ENCODE measurements at places on chromosomes 7 and 10.

DNA sequence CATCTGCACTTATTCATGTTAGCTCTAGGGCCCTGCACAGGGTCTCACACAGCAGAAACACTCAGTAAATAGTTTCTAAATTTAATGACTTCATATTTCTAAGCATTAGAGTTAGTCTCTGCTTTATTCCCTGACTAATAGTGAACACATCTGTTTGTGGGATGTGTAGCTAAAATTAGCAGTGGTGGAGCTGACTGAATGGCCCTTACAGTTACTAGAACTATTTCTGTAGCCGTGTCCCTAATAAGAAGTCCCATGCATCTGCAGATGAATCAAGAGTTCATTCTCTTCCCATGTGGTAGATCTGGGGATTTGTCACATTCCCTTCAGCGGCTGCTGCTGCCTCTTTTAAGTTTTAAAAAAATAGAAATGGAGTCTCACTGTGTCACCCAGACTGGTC lies 11.7 kb downstream of the MAP3K8 start:
- no peak for DNase-seq

GRCh38 chr10:71534568-71535194 lies 138.0 kb downstream of the CDH23 start:
- no peak for DNase-seq

DNA sequence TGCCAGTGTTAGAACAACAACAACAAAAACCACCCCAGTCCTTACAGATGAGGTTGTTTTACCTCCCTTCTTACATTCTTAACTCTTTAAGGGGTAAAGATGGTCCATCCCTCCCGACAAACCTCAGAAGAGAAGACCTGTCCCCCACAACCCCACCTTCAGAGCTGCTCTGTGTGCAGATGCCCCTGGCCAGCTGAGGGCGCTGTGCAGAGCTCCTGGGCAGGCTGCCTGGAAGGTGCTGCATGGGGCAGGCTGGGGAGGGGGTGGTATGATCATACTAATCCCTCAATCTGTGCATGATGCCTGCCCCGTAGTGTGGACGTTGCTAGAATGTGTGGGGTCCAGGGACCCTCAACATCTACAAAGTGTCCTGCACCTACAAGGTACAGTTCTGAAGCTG lies 387.1 kb downstream of the INHBA start:
- no peak for DNase-seq

- no peak for DNase-seq
Measured at GRCh38 chr10:104043854-104044253, 41.8 kb downstream of the COL17A1 start.

DNA sequence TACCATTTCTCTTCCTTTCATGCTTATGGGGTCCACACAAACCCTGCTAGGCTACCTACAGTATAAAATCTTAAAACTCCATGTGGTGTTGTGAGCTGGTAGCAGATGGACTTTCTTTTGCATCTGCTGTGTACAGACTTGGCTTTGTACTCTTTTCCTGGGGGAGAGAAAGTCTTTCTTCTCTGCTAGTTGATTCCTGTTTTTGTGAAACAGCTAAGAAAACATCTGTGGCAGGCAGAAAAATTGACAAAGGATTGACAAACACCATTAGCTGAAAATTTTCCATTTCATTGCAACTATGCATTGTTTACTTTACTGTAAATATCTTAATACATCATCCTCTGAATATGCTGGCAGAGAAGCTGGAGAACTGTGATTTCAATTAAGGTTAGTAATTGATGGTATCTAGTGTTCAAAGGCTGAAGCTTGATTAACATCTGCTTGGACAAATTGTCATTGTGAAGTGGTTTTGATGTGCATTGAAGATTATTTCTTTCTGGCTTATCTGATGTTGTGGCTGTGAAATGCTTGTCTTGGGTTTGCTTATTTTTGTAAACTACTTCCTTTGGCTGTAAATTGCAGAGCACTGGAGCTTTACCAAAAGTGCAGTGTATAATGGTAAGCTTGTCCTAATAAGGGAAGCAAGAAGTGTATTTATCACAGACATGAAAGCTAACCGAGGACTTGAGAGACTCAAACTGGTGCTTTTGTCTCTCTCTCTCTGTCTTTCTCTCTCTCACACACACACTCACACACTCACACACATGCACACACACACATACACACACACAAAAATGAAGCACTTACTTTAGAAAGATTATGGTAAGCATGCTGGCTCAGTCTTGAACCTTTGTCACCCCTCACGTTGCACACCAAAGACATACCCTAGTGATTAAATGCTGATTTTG lies at the start of gene FOXP2:
Gene FOXP2, plus strand, starts transcription at position 660 of the 908 bp plus-strand sequence. CDS start 11,697 bp downstream, outside the sequence.
- DNase-seq = no peak

DNA sequence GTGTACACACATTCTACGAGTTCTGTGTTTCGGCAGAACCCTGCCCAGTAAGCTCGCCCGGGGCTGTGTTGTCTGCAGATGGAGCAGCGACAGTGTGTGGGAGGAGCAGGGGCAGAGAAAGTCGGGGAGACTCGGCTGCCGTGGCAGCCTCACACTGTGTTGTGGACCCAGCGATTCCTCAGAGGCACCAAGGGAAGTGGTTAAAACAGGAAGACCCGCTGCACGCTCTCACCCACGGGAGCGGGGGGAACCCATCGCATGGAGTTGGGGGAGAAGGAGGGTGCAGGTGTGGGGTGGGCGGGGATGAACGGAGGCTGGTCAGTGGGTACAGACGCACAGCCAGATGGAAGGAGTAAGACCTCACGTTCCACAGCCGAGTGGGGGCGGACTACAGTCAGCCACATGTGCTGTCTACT lies 250.2 kb downstream of the ELFN1 start:
- DNase-seq = no peak

DNA sequence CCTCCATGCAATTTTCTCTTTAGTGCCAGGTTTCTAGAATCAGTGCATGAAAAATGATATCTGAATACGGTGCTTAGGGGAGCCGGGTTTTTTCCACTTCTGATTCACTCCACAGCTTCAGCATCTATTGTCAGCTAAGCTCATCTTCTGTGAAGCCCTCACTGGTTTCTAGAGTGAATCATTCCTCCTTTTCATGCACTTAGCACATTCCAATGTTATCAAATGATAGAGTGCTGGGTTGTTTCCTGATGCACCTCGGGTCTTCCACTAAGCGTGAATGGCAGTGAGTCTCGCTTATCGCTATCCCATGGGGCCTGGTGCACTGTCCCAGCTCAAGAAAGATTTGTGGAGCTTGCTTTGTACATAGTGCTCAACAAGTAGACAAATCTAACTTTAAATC lies 170.9 kb upstream of the RHEB start:
- DNase-seq = no peak

GRCh38 chr7:46139079-46139478 lies 218.0 kb upstream of the IGFBP3 start:
- DNase-seq = no peak

DNA sequence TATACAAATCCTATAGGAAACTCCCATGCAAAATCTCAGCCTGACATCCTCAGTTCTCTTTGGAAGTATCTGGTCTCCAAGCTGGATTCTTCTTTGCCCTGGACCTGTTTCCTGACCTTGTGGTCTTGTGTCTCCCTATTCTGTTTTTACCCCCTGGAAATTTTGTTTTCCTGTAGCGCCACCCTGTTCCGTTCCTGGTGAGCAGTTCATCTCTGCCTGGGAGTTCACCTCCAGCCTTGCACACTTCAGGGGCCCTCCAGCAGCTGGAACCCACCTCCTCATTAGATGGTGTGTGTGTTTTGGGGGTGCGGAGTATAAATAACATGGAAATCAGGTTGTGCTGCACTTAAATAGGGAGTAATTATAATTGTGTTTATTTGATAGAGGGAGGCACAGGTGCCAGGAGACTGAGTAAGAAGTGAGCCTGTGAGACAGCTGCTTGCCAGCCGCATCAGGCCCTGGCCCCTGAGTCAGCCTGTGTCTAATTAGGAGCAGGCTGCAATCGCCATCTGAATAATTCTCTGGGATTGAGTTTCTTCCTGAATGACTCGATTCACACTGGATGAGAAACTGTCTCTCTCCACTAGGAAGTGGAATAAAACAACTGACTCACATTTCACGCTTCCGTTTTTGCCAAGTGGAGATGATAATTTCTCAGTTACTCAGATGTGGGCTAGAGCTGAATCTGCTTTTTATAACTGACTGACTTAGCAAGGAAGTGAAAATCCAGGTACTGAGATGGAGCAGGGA lies 69.4 kb upstream of the HECTD2 start:
- peak; percentile 69 for DNase-seq

DNA sequence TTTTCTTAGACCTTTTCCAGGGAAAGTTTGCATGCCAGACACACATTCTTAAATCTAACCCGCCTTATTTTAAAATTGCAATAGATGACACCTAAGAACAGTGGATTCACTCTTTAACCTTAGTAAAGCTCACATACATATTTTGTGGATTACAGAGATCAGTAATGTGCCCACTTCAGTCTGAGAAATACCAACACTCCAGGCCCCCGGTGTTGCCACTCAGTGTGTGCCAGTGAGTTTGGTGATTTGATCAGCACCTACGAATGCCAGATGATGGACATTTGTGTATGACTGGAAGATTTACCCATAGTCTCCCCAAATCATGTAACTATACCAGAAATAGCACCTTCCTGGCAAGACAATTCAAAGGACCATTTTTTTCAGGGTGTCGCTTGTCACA lies 2.6 kb downstream of the LRRN3 start:
- DNase-seq = no peak

GRCh38 chr10:113999531-113999930 lies 44.1 kb upstream of the ADRB1 start:
- peak; percentile 34 for DNase-seq

- no peak for DNase-seq
Measured at GRCh38 chr10:133440633-133441285, 13.0 kb upstream of the SCART1 start.

GRCh38 chr10:48193556-48193955 lies 80.9 kb downstream of the FRMPD2 start:
- DNase-seq = no peak

- peak; percentile 64 for DNase-seq
Measured at GRCh38 chr10:73956476-73957359, 41.2 kb upstream of the VCL start.

DNA sequence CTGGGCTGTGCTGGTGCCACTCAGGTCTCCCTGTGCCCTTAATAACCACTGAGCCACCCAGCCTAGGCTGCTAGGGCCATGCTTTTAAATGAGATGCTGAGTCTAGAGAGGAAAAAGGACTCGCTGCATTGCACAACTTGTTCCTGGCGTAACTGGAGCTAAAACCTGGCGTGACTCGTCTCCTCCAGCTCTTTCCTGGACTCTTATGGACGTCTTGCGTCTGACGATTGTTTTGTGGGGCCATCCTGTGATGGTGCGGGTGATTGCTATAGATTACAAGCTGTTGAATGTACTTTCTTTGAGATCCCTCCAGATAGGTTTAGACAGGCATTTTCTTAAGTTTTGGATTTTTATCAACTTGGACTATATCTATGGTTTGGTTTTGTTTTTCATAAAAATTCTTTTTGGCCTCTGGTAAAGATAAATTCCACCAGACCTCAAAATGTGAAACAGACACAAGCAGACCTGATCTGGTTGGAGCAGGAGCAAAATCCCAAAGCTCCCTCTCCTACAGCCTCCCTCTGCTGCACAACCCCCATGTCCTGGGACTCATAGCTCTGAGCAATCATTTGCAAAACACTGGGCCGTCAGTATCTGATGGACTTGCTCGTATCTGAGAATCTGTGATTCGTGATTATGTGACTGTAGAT lies 230.3 kb downstream of the ARHGAP12 start:
- DNase-seq = peak; percentile 88

GRCh38 chr10:5450605-5451384 lies 38.4 kb downstream of the NET1 start:
- DNase-seq = no peak

DNA sequence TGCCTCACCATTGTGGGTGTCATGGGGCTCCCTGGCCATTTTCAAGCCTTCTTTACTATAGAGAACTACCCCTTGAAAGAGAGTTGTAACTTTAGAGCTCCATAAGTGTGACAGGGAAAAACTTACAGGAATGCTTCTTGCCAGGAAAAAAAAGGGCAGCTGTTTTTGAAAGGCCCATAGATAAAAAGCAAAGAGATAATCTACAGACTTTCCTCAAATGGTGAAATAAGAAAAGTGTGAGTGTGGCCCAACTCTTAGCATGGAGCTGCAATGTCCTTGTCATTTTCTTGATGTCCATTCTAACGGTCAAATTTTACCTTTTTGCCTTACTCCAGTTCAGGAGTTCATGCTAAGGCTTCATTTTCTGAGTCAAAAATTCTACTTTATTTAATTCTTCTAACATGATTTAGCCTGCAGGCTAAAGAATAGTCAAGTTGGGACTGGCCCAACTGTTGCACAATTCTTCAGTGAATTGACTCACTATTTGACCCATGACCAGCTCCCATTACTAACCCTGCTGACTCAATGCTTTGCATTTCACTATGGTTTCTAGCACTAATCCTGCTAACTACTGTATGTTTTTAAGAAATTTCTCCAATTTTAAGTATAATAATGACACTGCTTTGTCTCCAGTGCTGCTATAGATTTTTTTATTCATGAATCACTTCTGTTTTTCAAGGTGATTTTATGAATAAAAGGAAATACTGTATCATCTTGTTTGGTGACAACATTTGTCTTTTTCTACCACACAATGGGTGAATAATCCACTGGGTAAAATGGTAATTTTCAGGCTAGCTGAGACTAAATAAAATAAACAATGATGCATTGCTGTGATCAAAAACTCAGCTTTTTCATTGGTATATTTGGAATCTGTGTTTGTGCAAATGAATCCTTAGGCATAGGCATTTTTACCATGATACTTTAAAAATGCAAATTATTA lies 41.4 kb upstream of the SGCE start:
- DNase-seq = peak; percentile 73

DNA sequence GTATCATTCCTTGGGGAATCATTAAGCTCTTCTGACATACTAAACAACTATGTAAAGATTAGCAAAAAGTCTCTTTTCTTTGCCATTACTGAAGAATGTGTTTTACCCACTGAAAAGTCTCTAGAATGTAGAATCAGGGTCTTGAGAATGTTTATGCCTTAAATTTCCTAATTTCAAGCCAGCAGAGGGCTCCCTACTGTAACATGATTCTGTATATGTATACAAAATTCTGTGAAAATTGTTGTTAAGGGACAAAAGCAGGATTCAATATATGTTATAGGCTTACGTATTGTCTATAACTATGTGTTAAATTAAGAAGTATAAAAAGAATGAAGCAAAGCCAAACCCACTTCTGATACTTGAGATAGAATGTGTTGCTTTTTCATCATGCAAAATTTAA lies 296.9 kb upstream of the DGKB start:
- DNase-seq = no peak

GRCh38 chr7:120703585-120704240 lies 154.2 kb downstream of the TSPAN12 start:
- no peak for DNase-seq

GRCh38 chr7:115574681-115575291 lies 455.8 kb downstream of the TFEC start:
- DNase-seq = no peak

GRCh38 chr7:47332681-47333553 lies 249.0 kb downstream of the TNS3 start:
- no peak for DNase-seq

GRCh38 chr10:59337201-59337652 lies 25.1 kb downstream of the FAM13C start:
- peak; percentile 73 for DNase-seq

DNA sequence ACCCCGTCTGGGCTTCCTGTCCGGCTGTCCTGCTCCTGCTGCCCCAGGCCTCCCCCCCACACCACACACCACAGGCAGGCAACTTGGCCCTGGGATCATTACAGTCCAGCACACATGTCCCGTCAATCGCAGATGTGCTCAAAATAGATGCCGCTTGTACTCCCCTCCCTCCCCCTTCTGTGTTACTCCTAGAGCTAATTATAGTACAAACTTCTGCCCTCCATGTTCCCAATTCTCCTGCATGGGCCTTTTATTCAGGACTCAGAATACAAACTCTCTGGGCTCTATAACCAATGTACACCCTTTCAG lies at the start of gene SYNPO2L:
Gene SYNPO2L, minus strand, starts transcription at position 40 of the 309 bp plus-strand sequence. CDS start 107 bp downstream, outside the sequence.
- DNase-seq = peak; percentile 81

- DNase-seq = no peak
Measured at GRCh38 chr7:112970771-112971170, 115.9 kb downstream of the GPR85 start.

Data from tibial artery (tissue), 4 donors.